ENCODE measurements at places on chromosomes 13 and 19. TPM values are rescaled to one million over a fixed set of nuclear protein-coding genes. Genes with fewer than 3 reads are reported as not detected.

GRCh38 chr13:75790198-75790970, 154.3 kb downstream of the LMO7 start:
- no peaks in the 10 kb centered on the region for H3K36me3 ChIP-seq
- H3K27ac ChIP-seq = peak overlapping the region; percentile 70
- H3K27me3 ChIP-seq = no peaks in the 10 kb centered on the region
- H3K4me3 ChIP-seq = no peak overlapping the region
- no peak for DNase-seq

SLC7A1 gene
- total RNA-seq = 24.0 TPM

- peaks cover 35% of the 10 kb centered on the region for H3K27me3 ChIP-seq
- no peak overlapping the region for H3K27ac ChIP-seq
- no peak overlapping the region for H3K4me3 ChIP-seq
- no peaks in the 10 kb centered on the region for H3K4me1 ChIP-seq
- no peak for DNase-seq
Measured at GRCh38 chr13:99998261-99998660, 16.7 kb downstream of the ZIC2 start.

LYL1 gene
- 36.1 TPM for total RNA-seq

ZNF418 gene
- 3.2 TPM for total RNA-seq

Data from thoracic aorta (tissue), 2 donors.